ENCODE measurements at places on chromosomes 4 and X.

GRCh38 chrX:129529685-129530281 is 6.5 kb upstream of the SMARCA1 start:
- no peak for DNase-seq

DNA sequence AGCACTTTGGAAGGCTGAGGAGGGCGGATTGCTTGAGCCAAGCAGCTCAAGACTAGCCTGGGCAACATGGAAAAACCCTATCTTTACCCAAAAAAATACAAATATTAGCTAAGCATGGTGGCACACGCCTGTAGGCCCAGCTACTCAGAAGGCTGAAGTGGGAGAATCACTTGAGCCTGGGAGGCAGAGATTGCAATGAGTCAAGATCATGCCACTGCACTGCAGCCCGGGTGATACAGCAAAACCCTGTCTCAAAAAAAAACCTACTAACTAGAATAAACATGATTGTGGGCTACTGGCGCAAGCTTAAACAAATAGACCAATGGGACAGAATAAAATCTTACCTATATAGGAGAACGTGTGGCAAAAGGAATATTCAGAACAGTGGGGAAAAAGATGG is 7.3 kb downstream of the CDKL2 start:
- DNase-seq = no peak

GRCh38 chr4:31674313-31674947 is 954.3 kb downstream of the PCDH7 start:
- no peak for DNase-seq

DNA sequence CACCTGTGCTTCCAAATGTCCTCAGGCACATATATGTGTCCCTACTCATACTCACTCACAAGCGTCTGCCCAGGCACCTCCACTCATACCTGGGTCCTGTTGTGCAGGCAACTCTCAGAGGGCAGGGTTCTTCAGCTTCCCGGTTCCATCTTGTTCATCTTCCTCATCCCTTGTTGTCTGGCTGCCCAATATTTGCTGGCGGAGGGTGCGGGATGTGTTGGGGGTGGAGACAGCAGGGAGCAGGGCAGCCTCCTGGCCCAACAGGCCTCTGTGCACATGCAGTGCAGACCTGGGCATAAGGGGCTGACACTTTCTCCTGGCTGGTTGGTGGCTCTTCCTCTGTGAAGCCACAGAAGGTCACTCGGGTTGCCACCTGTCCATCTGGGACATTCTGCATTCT is 32.1 kb downstream of the NBDY start:
- no peak for DNase-seq

- DNase-seq = no peak
Measured at GRCh38 chrX:138001226-138001625, 435.3 kb downstream of the ZIC3 start.

- DNase-seq = no peak
Measured at GRCh38 chr4:150283689-150284088, 205.4 kb downstream of the DCLK2 start.

DNA sequence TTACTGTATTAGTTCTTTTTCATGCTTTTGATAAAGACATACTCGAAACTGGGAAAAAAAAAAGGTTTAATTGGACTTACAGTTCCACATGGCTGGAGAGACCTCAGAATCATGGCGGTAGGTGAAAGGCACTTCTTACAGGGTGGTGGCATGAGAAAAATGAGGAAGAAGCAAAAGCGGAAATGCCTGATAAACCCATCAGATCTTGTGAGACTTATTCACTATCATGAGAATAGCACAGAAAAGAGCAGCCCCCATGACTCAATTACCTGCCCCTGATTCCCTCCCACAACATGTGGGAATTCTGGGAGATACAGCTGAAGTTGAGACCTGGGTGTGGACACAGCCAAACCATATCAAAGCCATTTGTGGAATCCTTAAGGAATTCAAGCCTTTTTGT is 1238.9 kb downstream of the ADGRL3 start:
- no peak for DNase-seq

DNA sequence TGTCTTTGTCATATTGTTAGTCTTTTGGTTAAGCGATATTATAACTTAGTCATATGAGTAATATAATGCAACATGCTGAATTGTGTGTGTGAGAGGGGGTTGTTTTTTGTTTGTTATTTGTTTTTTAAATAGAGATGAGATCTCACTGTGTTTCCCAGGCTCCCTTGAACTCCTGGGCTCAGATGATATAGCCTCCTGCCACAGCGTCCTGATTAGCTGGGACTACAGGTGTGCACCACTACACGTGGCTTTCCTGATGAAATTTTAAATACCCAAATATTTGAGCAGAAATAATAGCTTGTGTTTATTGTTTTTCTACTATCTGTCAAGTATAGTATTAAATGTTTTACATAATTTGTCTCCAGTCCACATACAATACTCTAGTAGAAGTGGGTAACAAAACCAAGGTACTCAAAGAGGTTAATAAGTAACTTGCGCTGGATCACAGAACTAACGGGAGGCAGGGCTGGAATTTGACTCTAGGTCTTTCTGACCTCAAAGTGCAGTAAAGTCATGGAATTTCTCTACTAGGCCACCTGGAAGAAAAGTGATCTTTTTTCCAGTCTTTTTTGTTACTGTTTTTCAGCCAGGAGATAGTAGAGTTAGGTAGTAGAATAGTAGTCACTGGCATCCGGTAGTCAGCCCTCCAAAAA is 47.8 kb downstream of the CLCN3 start:
- no peak for DNase-seq

DNA sequence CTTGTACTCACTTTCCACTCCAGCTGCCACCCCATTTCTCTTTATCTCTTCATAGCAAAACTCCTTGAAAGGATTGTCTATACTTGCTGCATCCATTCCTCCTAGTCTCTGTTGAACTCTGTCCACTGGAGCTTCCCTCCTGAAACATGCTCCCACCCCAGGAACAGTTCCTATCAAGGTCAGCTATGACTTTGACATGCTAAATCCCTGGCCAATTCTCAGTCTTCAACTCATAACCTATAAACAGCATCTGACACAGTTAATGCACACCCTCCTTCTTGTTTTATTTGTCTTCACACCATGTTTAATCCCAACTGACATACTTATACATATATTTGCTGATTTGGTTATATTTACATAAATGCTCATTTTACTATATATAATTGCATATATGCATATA is 47.8 kb downstream of the SPARCL1 start:
- DNase-seq = no peak

DNA sequence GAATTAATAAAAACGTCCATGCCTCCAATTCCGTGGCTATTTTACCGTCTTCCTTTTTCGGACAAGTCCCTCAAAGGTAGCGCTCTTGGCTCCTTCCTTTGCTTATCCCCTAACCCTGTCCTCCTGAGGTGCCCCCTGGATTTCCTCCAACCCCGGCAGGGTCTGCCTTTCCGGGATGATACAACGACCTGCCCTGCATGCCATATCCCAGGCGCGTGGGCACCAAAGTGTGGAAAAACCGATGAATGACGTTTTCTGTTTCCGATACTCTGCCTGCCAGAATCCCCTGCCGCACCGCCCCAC is 706 bp upstream of the CSTF2 start:
- DNase-seq = no peak

GRCh38 chr4:101306764-101307615 is 40.3 kb downstream of the PPP3CA start:
- DNase-seq = no peak

- DNase-seq = no peak
Measured at GRCh38 chr4:13966231-13967195, 339.0 kb upstream of the BOD1L1 start.

DNA sequence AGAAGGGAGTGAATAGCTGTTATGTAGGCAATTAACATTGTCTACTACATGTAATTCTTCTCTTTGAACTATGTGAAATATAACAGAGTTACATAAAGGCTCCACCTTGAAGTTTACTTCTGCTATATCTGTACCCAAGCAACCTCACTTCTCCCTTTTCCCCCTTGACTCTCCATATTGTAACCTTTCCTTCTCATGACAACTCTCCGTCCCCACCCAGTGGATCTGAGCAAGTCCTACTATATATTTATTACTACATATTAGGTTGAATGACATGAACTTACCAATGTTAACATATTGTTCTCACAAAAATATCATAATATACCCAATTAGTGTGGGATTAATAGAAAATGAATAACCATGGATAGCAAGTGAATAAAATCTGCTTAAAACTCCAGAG is 93.2 kb upstream of the ATP8A1 start:
- DNase-seq = no peak

- DNase-seq = no peak
Measured at GRCh38 chr4:109989618-109990017, 76.9 kb downstream of the EGF start.

- no peak for DNase-seq
Measured at GRCh38 chr4:108484187-108484586, 136.2 kb upstream of the RPL34 start.

- no peak for DNase-seq
Measured at GRCh38 chr4:36123906-36124305, 120.4 kb downstream of the ARAP2 start.

GRCh38 chr4:2510351-2511259 is 25.8 kb upstream of the FAM193A start:
- DNase-seq = no peak

DNA sequence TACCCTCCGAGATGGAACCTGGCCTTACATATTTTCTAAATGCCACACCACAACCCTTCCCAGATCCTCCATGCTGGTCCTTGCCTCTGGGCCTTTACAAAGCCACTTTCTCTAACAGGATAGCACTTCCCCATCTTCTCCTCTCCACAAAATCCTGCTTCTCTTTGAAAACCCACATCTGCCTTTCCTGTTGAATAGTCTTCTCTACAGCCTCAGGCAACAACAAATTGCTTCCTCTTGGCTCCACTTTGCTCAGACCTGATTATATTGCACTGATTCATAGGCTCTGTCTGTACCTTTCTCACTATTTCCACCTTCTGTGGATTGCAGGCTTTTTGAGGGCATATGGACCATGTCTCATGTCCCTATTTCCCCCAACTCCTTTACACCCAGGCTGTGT is 203.7 kb upstream of the MBNL3 start:
- no peak for DNase-seq

Measured in stimulated activated CD4-positive, alpha-beta T cell treated with anti-CD3 and anti-CD28 coated beads, Interleukin-4, amount 100 ng/mL, for 48 hours (primary cell).